ENCODE measurements at places on chromosomes 3 and 15. TPM values are rescaled to one million over a fixed set of nuclear protein-coding genes. Genes with fewer than 3 reads are reported as not detected.

DNA sequence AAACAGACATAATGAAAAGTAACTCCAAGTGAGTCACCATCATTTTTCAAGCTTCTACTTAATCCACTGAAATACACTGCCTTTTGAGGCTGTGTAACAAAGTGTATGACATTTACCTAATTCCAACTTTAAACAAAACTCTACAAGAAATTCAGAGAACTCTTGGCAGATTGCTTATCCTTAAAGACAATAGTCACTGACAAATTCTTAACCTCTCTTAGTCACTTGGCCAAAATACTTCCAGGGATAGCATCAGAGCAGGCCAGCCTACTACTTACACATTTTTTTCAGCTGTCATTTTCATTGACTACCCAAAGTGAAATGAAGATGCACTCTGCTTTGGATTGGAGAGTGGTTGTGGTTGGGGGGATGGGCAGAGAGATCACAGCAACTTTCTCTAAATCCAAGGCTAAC lies 3.6 kb downstream of the WWTR1 start:
- no peak overlapping the region for H3K27ac ChIP-seq
- H3K27me3 ChIP-seq, result peaks cover 11% of the 10 kb centered on the region
- no peak for DNase-seq
- peaks cover 5% of the 10 kb centered on the region for H3K4me1 ChIP-seq
- no peaks in the 10 kb centered on the region for H3K36me3 ChIP-seq

DNA sequence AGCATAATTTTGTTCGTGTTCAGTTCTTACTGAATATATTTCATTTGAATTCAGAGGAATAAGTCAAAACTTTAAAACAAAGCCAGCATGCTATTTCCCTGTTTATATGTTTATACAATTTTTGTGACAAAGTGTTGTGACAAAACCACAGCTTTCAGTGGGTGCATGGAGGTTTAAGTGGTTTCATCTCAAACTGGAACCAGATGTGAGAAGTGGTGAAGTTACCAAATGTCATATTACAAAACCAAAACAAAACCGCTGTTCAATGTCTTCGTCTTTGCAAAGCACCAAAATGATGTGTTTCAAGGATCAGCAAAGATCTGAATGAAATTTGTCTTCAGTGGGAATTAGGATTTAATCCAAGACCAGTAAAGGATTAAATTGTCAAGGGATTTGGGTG lies 59.3 kb upstream of the OSTN start:
- DNase-seq, result no peak
- H3K36me3 ChIP-seq, result no peaks in the 10 kb centered on the region
- H3K4me1 ChIP-seq, result no peaks in the 10 kb centered on the region
- no peak overlapping the region for H3K27ac ChIP-seq

DNA sequence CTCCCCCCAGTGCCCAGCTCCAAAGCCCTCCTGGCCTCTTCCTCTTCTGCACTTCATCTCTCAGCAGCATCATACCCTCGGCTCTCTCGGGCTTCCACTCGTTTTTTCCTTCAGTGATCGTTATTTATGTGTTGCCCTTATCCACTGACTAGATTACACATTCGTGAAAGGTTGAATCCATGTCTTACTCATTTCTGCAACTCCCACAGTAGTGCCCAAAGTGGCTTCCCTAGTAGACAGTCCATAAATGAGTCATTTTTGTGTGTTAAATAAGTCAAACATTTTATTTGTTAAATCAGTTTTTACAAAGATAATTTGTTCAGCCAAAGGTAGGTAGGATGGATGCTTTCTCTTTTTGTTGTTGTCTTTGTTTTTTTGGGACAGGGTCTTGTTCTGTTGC lies 87.4 kb downstream of the CRTC3 start:
- H3K27ac ChIP-seq, result no peak overlapping the region
- no peaks in the 10 kb centered on the region for H3K27me3 ChIP-seq
- no peaks in the 10 kb centered on the region for H3K36me3 ChIP-seq
- no peak overlapping the region for H3K4me3 ChIP-seq
- no peak for DNase-seq

GRCh38 chr15:88729581-88729980 lies 73.7 kb upstream of the ACAN start:
- DNase-seq, result no peak
- no peak overlapping the region for H3K4me3 ChIP-seq
- no peak overlapping the region for H3K27ac ChIP-seq
- H3K4me1 ChIP-seq, result no peaks in the 10 kb centered on the region
- no peaks in the 10 kb centered on the region for H3K36me3 ChIP-seq

GRCh38 chr15:64144565-64145281 lies 6.8 kb upstream of the SNX22 start:
- no peaks in the 10 kb centered on the region for H3K4me1 ChIP-seq
- no peak overlapping the region for H3K4me3 ChIP-seq
- H3K36me3 ChIP-seq, result no peaks in the 10 kb centered on the region

DNA sequence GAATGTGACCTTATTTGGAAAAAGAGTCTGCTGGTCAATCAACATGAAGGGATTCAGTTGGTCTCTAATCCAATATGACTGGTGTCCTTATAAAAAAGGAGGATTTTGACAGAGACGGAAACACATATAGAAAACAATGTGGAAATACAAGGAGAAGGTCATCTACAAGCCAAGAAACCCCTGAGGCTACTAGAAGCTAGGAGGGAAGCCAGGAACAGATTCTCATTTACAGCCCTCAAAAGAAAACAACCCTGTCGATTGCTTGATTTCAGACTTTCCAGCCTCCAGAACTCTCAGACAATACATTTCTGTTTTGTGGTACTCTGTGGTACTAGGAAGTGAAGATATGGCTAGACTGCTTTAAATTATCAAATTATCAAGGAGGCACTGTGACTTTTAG lies 162.9 kb upstream of the IGF1R start:
- no peaks in the 10 kb centered on the region for H3K36me3 ChIP-seq
- no peak overlapping the region for H3K4me3 ChIP-seq
- no peak for DNase-seq
- no peak overlapping the region for H3K27ac ChIP-seq
- no peaks in the 10 kb centered on the region for H3K27me3 ChIP-seq

DNA sequence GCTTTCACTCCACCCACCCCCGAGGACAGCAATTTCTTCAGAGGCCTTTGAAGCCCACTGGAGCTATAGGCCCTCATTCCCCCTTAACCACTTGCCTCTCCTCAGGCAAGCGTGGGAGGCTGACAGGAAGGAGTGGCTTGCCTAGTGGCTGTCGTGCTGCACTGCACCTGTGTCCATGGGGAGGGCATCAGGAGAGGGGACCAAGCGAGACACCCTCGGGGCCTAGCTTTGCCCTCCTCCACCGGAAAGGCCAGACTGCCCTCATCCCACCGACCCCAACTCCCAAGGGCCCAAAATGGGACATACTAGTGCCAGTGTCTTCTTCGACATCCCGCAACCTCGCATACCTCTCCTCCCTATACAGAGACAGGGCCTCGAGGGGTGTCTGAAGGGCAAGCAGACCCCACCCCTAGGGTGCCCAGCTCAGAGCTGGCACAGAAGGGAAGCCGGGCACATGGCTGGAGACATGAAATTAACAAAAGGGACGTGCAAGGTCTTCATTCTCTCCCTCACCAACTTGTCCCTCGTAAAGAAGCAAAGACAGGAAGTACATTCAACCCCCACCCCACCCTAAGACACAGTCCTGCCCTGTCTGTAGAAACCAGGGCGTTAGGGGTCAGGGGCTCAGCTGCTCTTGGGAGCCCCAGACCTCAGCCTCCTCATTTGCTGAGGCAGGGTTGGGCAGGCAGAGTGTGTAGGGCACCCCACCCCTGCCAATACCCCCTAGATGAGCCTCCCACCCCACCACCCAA lies 24.3 kb downstream of the VIPR1 start:
- H3K36me3 ChIP-seq, result no peaks in the 10 kb centered on the region
- H3K27ac ChIP-seq, result no peak overlapping the region
- H3K4me3 ChIP-seq, result no peak overlapping the region

- H3K4me1 ChIP-seq, result peaks cover 7% of the 10 kb centered on the region
- no peak overlapping the region for H3K27ac ChIP-seq
- H3K36me3 ChIP-seq, result no peaks in the 10 kb centered on the region
- H3K27me3 ChIP-seq, result no peaks in the 10 kb centered on the region
- DNase-seq, result no peak
- H3K4me3 ChIP-seq, result no peak overlapping the region
Measured at GRCh38 chr15:75037685-75038084, 14.3 kb downstream of the PPCDC start.

Gene PLA2G4D
- total RNA-seq, result 0.33 TPM

Gene DUOX1
- 0.84 TPM for total RNA-seq

Gene MORC1
- not detected for total RNA-seq

Gene WDR72
- 2.1 TPM for total RNA-seq

Gene ISG20
- total RNA-seq, result 2.9 TPM

Gene MUC4
- total RNA-seq, result 2.0 TPM
